Erythroblast (primary cell): ENCODE measurements at places on chromosomes 11 and 22.

DNA sequence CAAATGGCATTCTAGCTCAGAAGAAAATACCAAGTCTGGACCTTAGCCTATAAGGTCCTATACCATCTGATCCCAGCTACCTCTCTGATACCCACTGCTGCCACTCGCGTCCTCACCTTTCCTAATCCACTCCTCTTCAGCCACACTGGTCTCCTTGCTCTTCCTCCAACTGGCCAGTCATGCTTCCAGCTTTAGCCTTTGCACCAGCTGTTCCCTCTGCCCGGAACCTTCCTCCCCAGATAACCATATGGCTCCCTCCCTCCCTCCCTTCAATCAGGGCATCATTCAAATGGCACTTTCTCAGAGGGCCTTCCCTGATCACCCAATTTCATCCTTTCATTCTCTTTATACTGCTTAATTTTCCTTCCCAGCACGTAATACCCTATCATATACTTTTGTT is 67.9 kb downstream of the KCNC1 start:
- no peak for DNase-seq

- no peak for DNase-seq
These were observed 49.4 kb downstream of the CLMP start for GRCh38 chr11:123145661-123146060.

- DNase-seq, result no peak
These were observed 64.2 kb downstream of the DGCR2 start for GRCh38 chr22:19057999-19058491.

DNA sequence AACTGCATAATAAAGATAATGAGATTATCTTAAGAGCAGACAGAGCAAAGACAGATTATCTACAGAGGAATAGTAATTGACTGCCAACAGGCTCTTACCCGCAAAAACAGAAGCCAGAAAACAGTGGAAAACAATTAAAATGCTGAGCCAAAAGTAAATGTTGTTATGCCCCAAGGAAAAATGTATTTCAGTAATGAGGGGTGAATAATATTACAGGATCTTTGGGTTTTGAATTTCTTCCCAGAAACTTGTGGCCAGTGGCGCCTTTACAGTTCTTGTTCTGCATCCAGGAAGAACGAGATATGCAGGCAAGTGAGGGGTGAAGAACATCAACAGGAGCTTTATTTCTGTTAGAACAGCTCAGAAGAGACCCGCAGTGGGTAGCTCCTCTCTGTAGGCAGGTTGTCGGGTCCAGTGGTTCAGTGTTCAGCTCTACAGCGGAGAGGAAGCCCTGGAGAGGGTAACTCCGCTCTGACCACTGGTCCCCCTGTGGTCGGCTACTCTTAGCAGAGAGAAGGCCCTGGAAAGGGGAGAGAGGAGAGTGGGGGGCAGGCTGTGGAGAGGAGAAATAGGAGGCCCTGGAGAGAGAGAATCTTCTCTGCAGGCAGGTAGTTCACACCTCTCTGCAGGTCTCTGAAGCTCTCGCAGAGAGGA is 51.8 kb upstream of the SC5D start:
- DNase-seq, result no peak

- DNase-seq, result peak; percentile 70
These were observed 650 bp upstream of the MAPK11 start for GRCh38 chr22:50270666-50271394.

DNA sequence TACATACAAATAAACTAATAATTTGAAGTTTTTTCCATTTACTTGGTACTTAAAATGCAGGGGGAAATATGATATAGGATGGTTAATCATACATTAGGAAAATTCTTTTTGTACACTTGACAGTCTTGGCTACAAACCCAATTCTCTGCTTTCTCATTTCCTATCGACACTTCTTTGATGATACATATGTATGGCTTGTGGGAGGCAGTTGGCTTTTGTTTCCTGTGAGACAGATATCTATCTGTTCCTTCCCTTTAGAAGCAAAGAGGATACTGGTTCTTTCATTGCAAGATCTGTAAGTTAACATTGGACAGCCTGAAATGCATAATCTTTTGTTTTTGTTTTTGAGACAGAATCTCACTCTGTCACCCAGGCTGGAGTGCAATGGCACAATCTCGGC is 47.9 kb upstream of the ADORA2A start:
- no peak for DNase-seq

DNA sequence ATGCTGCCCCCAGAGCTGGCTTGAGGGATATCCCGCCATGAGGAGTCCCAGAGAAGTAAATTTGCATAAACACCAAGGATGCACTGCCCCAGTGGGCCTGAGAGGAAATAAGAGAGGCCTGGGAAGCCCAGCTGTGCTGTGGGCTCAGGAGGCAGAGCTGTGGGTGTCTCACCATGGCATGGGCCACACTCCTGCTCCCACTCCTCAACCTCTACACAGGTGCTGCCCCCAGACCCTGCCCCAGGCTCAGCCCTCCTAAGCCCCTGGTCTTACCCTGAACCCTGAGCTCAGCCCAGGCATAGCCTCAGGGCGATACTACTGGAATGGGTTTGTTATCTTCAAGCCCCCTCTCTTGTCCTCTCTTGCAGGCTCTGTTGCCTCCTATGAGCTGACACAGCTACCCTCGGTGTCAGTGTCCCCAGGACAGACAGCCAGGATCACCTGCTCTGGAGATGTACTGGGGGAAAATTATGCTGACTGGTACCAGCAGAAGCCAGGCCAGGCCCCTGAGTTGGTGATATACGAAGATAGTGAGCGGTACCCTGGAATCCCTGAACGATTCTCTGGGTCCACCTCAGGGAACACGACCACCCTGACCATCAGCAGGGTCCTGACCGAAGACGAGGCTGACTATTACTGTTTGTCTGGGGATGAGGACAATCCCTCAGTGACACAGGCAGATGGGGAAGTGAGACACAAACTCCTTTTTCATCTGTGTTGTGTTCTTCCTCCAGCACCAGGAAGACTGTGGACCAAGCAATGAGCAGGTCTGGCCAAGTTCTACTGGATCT is 59.9 kb downstream of the GGTLC2 start:
- DNase-seq, result no peak

- DNase-seq, result no peak
These were observed 805.2 kb upstream of the CCDC90B start for GRCh38 chr11:84091212-84091986.

DNA sequence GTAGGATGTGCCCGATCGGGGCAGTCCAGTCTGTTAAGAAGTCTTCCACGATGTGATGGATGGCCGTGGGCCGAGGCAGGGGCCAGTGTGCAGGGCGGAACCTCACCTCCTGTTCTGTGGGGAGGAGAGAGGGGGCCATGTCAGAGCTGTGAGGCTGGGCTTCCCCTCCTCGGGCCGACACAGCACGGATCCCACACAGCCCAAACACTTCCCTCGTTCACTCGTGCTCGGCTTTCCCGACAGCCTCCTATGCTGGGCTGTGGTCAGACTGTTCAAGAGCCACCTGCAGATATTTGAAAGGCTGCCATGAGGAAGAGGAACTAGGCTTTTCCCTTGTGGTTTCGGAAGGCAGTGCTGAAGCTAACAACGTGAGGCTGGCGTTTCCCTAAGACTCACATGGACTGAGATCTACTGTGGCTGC is 12.3 kb upstream of the TXN2 start:
- no peak for DNase-seq

DNA sequence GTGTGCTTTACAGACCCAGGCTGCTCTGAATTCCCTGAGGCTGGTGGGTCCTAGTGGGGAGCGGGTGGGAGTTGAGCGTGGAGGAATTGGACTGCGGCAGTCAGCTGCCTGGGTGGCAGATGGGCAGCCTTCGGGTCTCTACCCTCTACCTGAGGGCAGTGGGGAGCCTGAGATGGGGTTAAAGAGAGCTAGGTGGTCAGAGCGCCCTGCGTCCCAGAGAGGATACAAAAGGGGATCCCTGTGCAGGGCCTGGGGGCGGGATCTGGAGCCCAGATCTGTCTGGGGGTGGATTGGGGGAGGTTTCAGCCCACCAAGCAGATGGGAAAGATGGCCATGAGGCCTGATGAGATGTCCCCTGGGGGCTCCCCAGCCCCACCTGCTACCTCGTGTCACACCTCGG is 18.2 kb downstream of the KCTD17 start:
- DNase-seq, result no peak

- DNase-seq, result no peak
These were observed 904.4 kb downstream of the BRD1 start for GRCh38 chr22:48923165-48923865.

DNA sequence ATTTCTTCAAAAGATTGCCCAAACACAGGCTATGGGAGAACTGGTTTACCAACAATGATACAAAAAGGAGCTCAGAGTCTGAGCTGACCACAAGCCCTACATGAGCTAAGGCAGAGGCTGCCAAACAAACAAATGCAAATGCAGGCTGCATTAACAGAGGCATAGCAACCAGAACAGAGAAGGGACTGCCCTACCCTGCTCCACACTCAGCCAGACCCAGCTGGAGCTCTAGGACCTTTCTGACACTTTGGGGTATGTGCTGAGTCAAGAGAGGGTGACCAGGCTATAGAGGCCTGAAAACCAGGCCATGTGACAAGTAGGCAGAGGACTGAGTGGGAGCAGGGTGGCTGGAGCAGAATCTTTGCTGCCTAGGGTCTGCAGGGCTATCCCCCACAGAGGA is 17.8 kb upstream of the P2RY2 start:
- DNase-seq, result no peak

GRCh38 chr11:125516245-125516644 is 20.2 kb upstream of the FEZ1 start:
- no peak for DNase-seq

GRCh38 chr22:46813816-46814597 is 51.6 kb downstream of the TBC1D22A start:
- no peak for DNase-seq

DNA sequence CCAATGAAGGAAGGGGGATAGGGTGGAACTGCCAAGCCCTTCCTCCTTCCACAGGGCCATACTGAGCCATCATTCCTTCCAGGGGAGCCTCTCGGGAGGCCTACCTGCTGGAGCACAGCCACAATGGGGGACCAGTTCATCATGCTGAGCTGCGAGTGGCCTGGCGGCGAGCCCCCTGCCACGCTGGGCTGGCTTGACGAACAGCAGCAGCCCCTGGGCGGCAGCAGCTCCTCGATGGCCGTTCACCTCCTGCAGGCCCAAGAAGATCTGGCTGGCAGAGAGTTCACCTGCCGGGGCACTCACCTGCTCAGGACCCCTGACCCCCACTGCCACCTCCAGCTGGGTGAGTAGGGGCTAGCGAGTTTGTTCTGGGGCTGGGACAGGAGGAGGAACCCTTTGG is 5.9 kb downstream of the VSIG10L2 start:
- DNase-seq, result no peak

DNA sequence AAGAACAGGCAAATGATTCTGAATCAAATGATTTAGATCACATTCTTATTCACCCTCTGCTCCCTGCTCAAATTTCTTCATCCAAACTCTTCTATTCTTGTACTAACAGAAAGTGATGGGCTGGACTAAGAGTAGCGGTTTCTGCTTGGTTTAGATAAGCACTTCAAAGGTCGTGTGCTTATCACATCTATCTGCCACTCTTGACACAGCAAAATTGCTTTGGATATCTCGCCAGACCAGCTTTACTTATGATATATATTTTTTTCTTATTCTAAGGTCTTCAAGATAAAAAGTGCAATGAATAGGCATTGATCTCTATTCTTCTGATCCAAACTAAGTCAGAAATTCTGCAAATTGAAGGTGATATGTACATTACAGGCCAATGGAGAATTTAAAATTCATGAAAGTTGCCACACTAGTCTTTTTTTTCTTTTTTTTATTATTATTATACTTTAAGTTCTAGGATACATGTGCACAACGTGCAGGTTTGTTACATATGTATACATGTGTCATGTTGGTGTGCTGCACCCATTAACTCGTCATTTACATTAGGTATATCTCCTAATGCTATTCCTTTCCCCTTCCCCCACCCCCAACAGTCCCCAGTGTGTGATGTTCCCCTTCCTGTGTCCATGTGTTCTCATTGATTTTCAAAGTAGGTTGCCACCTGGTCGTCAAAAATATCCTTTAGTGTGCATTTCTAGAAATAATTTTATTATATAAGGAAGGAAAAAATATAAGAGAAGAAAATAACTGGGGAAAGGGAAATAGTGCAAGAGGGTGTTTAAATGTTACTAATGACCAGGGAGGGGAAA is 1941.0 kb upstream of the RAG2 start:
- DNase-seq, result peak; percentile 91

DNA sequence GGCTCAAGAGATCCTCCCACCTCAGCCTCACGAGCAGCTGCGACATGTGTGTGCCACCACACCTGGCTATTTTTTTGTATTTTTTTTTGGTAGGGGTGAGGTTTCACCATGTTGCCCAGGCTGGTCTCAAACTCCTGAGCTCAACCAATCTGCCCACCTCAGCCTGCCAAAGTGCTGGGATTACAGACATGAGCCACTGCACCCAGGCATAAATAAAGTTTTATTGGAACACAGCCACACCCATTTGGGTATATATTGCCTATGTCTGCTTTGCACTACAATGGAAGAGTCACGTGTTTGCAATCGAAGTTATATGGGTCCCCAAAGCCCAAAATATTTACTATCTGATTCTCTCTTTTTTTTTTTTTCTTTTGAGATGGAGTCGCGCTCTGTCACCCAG is 1.8 kb upstream of the MS4A15 start:
- no peak for DNase-seq

DNA sequence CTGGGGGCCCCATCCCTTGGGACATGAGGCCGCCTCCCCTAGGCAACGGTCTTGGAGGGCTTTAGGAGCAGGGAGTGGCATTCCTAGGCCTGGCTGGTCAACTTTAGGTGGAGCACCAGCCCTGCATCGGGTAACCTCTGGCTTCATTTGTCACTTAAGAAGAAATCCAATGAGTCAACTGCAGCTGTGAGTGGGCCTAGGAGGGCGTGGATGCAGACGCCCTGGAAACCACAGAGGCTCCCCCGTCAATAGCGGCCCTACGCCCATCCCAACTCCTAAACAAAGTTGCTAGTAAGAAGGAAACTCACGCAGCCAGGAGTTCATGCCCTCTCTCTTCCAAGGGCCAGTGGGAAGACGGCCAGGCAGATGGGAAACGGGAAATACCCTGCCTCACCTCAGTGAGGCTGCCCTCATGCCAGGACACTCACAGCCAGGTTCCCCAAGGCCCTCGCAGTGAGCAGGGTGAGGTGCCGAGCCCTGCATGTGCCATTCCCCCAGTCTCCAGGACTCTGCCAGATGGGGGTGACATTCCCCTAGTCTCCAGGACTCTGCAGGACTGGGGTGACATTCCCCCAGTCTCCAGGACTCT is 20.8 kb downstream of the BID start:
- no peak for DNase-seq

- DNase-seq, result peak; percentile 58
These were observed 262.5 kb downstream of the DCDC1 start for GRCh38 chr11:31106968-31107576.
